A549 treated with Hydrocortisone at 1 μM for 4 hours (cell line): ENCODE measurements at places on chromosomes 7 and 10. TPM values are rescaled to one million over a fixed set of nuclear protein-coding genes. Genes with fewer than 3 reads are reported as not detected.

The UNC5B gene
- 2.5 to 3.3 TPM (median 3.1 TPM) in 5 replicates for total RNA-seq

The SLC26A4 gene
- 0.09 to 0.14 TPM (median 0.10 TPM) in 5 replicates for total RNA-seq

The CCDC172 gene
- not detected in 5 replicates for total RNA-seq

The PDK4 gene
- 19.8 to 29.9 TPM (median 26.9 TPM) in 5 replicates for total RNA-seq

The DGKI gene
- total RNA-seq: 0.02 to 0.82 TPM (median 0.43 TPM) in 5 replicates

The TM9SF3 gene
- 70.1 to 97.9 TPM (median 85.3 TPM) in 5 replicates for total RNA-seq

The LIPK gene
- not detected in 5 replicates for total RNA-seq

The PPP1R3C gene
- total RNA-seq: 19.9 to 28.4 TPM (median 24.2 TPM) in 5 replicates

The AGR2 gene
- total RNA-seq: 97.1 to 153 TPM (median 143 TPM) in 5 replicates

The ELAPOR2 gene
- total RNA-seq: 0.07 to 0.22 TPM (median 0.16 TPM) in 4 of 5 replicates, not detected in the other

The FAM25G gene
- total RNA-seq: 0.85 to 1.5 TPM (median 1.1 TPM) in 3 of 5 replicates, not detected in the others

The MINDY4 gene
- 2.2 to 2.6 TPM (median 2.4 TPM) in 5 replicates for total RNA-seq

The CHN2 gene
- total RNA-seq: 0.07 to 0.56 TPM (median 0.14 TPM) in 5 replicates

The MTERF1 gene
- 11.4 to 14.6 TPM (median 11.5 TPM) in 5 replicates for total RNA-seq

The WEE2 gene
- total RNA-seq: not detected in 5 replicates

The ADAMTS14 gene
- total RNA-seq: 0.12 to 0.24 TPM (median 0.16 TPM) in 5 replicates

The CDK6 gene
- total RNA-seq: 10.7 to 16.2 TPM (median 12.3 TPM) in 5 replicates

The DENND10 gene
- total RNA-seq: 42.7 to 68.2 TPM (median 54.9 TPM) in 5 replicates

The LMOD2 gene
- total RNA-seq: not detected in 5 replicates

The SPDYE2 gene
- 0.05 TPM in 1 of 5 replicates, not detected in the others for total RNA-seq

The AKR1D1 gene
- total RNA-seq: not detected in 5 replicates

The UBE2H gene
- 40.4 to 58.5 TPM (median 51.8 TPM) in 5 replicates for total RNA-seq

The IL15RA gene
- total RNA-seq: 2.0 to 2.9 TPM (median 2.5 TPM) in 5 replicates

The TMEM130 gene
- 0.24 to 0.59 TPM (median 0.31 TPM) in 5 replicates for total RNA-seq

The ERVW-1 gene
- total RNA-seq: not detected in 5 replicates

The GBX1 gene
- total RNA-seq: 0.10 to 0.17 TPM in 2 of 5 replicates, not detected in the others

The CLCN1 gene
- 0.03 to 0.07 TPM (median 0.03 TPM) in 3 of 5 replicates, not detected in the others for total RNA-seq

The GIMAP2 gene
- total RNA-seq: 0.08 to 0.15 TPM (median 0.09 TPM) in 3 of 5 replicates, not detected in the others

The THAP5 gene
- 10.2 to 20.9 TPM (median 15.3 TPM) in 5 replicates for total RNA-seq

The CLEC5A gene
- total RNA-seq: not detected in 5 replicates

The TACR2 gene
- 0.06 to 0.22 TPM (median 0.10 TPM) in 5 replicates for total RNA-seq

The SPAG6 gene
- total RNA-seq: not detected in 5 replicates

The VWDE gene
- 0.31 to 0.70 TPM (median 0.43 TPM) in 5 replicates for total RNA-seq

The FFAR4 gene
- total RNA-seq: 0.06 to 0.12 TPM (median 0.08 TPM) in 5 replicates

The CRPPA gene
- 0.43 to 0.78 TPM (median 0.74 TPM) in 5 replicates for total RNA-seq

The NOBOX gene
- total RNA-seq: not detected in 5 replicates

The ECHDC3 gene
- 8.9 to 10.9 TPM (median 10.2 TPM) in 5 replicates for total RNA-seq

The XRCC2 gene
- 3.7 to 6.1 TPM (median 4.8 TPM) in 5 replicates for total RNA-seq

The WASHC2A gene
- total RNA-seq: 11.1 to 16.4 TPM (median 12.5 TPM) in 5 replicates

The RSPH10B gene
- 0.05 to 0.20 TPM (median 0.12 TPM) in 5 replicates for total RNA-seq

The NEBL gene
- 8.1 to 11.9 TPM (median 10.9 TPM) in 5 replicates for total RNA-seq

The NPC1L1 gene
- 0.05 to 0.11 TPM (median 0.08 TPM) in 5 replicates for total RNA-seq

The PRLHR gene
- total RNA-seq: not detected in 5 replicates

The ANKRD30A gene
- total RNA-seq: 0.36 to 0.99 TPM (median 0.86 TPM) in 5 replicates

The PLXDC2 gene
- total RNA-seq: 0.05 TPM in 2 of 5 replicates, not detected in the others

The TLX1 gene
- total RNA-seq: not detected in 5 replicates

The BLNK gene
- total RNA-seq: not detected in 5 replicates

The BTBD16 gene
- total RNA-seq: 0.44 to 0.62 TPM (median 0.55 TPM) in 5 replicates

The ZNF117 gene
- 0.09 to 0.32 TPM (median 0.14 TPM) in 5 replicates for total RNA-seq

The FBXL13 gene
- total RNA-seq: 0.17 to 0.78 TPM (median 0.36 TPM) in 5 replicates
